ENCODE measurements at places on chromosomes 12 and 14.

- no peak for DNase-seq
These were observed 152.1 kb downstream of the RPL10L start for GRCh38 chr14:46499521-46499920.

GRCh38 chr14:74952697-74953484, 2.5 kb downstream of the PGF start:
- DNase-seq = no peak

GRCh38 chr12:120689397-120690082, 2.6 kb downstream of the MLEC start:
- DNase-seq = no peak

DNA sequence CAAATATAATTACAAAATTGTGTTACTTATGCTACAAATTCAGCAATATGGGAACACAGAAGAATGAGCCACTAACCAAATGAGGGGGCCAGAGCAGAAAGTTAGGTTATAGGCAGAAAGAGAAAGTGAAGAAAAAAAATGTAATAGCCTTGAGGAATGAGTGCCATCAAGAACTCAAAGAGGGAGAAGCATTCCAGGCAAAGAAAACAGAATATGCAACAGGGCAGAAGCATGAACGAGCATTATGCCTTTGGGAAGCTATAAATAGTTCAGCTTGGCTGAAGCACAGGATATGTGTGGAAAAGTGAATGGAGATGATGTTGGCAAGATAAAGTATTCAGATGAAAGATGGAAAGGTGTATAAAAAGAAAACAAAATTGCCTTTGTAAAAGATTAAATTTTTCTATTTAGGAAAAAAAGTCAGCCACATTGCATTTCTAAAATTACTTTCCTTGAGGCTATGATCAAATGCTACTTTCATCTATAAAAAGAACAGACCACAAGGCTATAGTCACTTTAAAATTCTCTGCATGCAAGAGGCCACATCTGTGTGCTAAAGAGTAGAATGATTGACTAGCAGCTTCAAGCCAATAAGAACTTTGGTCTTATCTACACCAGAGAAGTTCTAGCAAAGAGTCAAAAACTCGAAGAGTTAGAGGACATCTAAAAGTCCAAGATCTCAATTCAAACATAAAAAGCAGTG, 193.6 kb upstream of the GARIN6 start:
- DNase-seq = no peak

GRCh38 chr12:80769553-80770140, 52.9 kb downstream of the MYF5 start:
- DNase-seq = no peak

- no peak for DNase-seq
These were observed 82.9 kb downstream of the ARF6 start for GRCh38 chr14:49975799-49976198.

GRCh38 chr14:32004300-32004699, 72.8 kb upstream of the ARHGAP5 start:
- no peak for DNase-seq

DNA sequence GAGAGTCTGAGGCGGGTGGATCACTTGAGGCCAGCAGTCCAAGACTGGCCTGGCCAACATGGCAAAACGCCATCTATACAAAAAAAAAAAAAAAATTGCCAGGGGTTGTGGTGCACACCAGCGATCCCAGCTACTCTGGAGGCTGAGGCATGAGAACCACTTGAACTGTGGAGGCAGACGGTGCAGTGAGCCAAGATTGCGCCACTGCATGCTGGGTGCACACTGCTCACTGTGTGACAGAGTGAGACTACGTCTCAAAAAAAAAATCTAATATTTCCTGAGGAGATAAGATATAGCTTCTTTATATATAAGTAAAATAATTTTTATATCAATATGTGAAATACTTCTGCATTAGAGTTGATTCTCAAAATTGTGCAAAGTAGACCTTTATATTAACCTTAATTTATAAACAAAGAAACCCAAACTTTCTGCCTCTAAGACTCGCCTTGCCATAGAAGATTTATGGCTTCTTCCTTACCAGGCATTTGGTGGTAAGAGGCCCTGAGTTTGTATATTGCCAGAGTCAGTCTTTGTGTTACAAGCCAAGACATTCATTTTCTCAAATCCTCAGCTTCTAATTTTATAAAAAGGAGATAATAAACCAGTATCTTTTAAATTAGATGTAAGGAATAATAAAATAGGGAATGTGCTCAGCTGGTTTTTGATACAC, 1226.7 kb downstream of the FLRT2 start:
- no peak for DNase-seq

- DNase-seq = no peak
These were observed 39.9 kb downstream of the TNFAIP2 start for GRCh38 chr14:103163199-103163598.

DNA sequence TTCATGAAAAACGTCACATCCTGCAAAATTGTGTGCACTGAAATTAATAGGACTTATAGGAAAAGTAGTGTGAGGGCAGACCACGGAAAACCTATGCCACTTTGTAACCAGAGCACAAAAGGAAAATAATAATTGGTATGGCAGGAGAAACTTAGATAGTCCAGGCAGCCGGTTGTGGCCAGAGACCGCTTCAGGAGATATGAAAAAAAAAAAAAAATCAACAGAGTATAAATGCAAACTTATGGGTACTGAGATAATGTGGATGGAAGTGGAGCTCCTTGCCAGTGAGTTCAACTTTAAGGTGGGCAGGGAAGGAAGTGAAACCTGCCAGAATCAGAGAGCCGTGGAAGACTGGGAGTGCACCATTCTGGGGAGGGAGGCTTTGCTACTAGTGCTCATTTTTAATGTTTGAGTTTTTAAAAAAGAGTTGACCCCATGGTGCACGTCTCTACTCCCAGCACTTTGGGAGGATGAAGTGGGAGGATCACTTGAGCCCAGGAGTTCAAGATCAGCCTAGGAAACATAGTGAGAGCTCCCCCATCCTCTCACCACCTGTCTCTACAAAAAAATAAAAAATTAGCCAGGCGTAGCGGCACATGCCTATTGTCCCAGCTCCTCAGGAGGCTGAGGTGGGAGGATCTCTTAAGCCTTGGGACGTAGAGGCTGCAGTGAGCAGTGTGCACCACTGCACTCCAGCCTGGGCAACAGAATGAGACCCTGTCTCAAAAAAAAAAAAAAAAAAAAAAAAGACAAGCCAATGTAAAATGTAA, 34.3 kb upstream of the METAP2 start:
- DNase-seq = no peak

- no peak for DNase-seq
These were observed 1082.1 kb downstream of the AACS start for GRCh38 chr12:126147321-126147720.

- no peak for DNase-seq
These were observed 225.2 kb downstream of the SEC23A start for GRCh38 chr14:38877744-38878388.

DNA sequence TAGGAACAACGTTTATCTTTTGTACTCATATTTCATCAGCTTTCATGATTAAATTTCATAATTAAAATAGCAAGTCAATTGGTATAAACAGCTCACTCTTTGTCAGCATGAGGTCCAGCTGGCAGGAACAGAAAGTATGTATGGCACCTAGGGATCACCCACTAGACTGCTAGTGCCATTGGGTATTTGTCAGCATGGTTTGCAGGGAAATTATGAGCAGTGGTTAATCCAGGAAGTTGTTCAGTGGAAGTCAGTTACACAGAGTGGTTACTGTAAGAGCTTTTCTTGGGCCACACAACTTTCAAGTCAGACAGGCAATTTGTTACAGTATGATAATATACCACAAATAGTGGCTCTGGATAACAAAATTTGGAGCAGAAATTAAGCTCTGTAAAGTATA, 340.3 kb upstream of the RGS6 start:
- DNase-seq = no peak

DNA sequence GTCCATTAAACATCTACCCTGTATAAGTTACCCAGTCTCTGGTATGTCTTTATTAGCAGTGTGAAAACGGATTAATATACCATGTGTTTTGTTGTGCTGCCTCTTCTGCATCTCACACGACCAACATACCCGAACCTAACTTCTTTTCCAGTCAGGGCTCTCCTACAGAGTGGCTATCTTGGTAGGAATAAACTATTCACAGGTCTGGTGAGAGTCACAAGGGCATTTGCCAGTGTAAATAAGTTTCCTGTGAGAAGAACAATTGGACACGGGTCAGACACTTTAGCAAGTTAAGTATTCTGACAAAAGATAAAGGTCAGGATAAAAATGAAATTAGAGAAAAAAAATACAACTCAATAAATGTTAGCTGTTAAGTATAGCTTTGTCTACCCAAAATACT, 60.9 kb downstream of the MYF5 start:
- DNase-seq = no peak

- DNase-seq = no peak
These were observed 68.9 kb downstream of the CEP128 start for GRCh38 chr14:80872645-80873044.

GRCh38 chr12:42756841-42757623, 167.5 kb upstream of the PRICKLE1 start:
- DNase-seq = no peak

DNA sequence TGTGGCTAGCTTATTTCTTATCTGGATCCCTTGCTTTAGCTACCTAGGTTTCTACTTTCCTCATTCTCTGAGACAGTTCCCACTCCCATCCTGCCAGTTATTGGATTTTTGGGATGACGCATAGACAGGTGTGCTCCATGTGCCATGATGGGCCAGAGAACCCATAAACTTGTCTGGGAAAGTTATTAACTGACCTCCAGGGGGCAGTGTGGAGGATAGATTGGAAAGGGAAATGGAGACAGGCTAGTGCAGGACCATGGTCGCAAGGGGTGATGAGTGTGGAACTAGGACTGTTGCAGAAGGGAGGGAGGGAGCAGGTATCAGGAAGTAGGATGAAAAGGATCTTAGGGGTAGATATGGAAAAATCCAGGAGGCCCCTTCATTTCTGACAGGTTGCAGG, 80.3 kb downstream of the ESRRB start:
- DNase-seq = no peak

GRCh38 chr14:72996916-72997315, 30.0 kb downstream of the ZFYVE1 start:
- DNase-seq = no peak

DNA sequence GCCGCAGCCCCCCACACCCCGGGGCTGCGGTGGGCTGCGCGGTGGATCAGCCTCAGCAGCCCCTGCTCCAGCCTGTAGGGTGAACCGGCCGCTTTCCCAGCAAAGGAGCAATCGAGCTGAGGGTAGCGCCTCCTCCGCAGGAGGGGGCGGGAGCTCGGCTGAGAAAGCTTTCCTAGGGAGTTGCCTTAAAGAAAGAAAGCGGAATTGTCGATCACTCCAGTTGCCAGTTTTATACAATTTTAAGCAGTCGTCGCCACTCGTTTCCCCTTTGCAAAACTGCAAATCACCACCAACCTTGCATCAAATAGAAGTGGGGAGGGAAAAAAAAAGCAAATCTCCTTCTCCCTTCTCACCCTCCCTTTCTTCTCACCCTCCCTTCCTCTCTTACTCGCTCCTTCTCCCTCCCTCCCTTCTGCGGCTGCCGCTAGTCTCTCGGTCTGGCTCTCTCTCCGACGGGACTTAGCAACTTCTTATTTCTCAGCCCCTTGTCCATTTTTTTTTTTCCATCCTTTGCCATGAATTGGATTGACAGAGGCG, at the start of gene PDE3A:
Gene PDE3A, plus strand, starts transcription at position 424 of the 537 bp plus-strand sequence. CDS start 748 bp downstream, outside the sequence.
- no peak for DNase-seq

DNA sequence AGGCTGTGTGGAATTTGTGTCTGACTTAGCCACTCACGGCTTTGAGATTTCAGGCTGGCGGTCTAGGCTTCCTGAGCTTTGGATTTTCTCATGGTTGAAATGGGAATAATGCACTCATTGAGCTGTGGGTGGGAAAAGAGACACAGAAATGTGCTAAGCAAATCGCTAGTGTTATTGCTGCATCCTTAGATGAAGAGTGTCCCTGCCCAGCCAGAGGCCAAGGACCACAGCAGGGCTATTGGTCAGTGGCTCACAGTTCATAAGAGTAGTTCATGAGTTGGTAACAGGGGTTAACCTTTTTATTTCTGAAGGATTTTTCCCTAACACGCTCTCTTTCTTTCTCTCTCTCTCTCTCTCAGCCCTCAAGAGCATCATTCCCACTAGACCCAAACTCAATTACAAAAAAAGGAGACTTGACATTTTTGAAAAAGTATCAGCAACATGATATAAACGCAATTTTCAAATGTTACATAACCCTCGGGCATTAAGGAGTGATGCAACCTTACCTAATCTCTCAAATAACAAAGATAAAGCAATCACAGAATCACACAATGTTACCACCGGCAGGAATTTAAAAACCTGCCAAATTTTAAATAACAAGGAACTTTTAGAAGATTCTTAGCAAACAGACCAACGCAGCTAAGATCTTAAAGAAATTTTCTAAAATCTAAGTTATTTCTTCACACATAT, 36.7 kb upstream of the RMST start:
- DNase-seq = no peak

Data from NCI-H2081 treated with DMSO at 0.1 percent for 48 hours (cell line).